ENCODE measurements at places on chromosomes 1 and 21.

GRCh38 chr1:31799895-31800673 is 15.7 kb downstream of the SPOCD1 start:
- no peak for DNase-seq

- peak; percentile 68 for DNase-seq
Observed at GRCh38 chr1:27300341-27301051, 21.5 kb upstream of the TMEM222 start.

- DNase-seq, result peak; percentile 76
Observed at GRCh38 chr1:233326811-233327650, 493 bp upstream of the MAP3K21 start.

- DNase-seq, result no peak
Observed at GRCh38 chr1:36322041-36322785, 1.2 kb downstream of the EVA1B start.

GRCh38 chr1:67429011-67429527 is 1.1 kb downstream of the SERBP1 start:
- DNase-seq, result no peak

GRCh38 chr1:12552951-12553921 is 64.8 kb downstream of the DHRS3 start:
- DNase-seq, result no peak

GRCh38 chr1:230308039-230308438 is 118.1 kb downstream of the PGBD5 start:
- no peak for DNase-seq

DNA sequence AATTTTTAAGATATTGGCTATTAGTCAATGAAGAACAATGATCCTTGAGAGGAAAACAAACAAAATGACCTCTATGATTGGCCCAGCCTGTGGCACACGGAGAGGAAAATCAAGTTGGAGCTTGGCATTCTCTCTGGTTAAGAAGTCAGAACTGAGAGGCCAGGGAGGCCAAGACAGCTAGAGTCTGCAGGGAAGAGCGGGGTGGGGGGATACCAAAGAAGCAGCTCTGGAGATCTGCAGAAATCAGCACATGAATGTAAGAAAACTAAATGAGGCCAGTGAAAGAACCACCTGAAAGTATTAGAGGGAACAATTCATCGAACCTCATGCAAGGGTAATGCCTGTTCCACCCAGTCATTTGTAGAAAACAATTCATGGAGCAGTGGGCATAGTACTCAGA is 23.8 kb upstream of the C1orf115 start:
- DNase-seq, result no peak

- peak; percentile 84 for DNase-seq
Observed at GRCh38 chr21:15729674-15730483, at the start of gene USP25. Gene USP25 (plus strand): TSS chr21:15729982. CDS start chr21:15730394, 412 bp downstream.

GRCh38 chr1:212141404-212141803 is 105.9 kb downstream of the DTL start:
- no peak for DNase-seq

DNA sequence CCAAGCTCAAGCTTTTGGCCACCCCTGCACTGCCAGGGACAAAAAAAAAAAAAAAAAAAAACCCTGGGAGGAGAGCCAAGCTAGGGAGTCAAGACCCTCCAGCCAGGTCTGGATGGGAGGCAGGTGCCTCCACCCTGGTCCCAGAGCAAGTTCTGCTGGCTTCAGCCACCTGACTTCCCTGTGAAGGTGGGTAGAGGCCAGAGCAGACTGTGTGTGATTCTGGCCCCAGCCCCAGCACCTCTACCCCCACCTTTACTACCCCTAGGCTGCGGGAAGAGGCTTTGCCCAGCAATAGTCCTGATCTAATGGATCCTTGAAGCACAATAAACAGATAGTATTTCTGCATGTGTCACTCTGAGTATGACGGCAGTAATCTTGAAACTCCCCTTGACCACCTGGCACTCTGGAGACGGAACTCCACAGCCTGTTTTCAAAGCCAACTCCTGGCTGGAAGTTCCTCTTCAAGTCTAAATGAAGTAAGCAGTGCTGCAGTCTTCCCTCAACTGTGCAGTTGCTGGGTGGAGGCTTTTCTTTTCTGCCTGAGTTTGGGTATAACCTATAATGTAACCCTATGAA is 9.8 kb downstream of the PDZK1IP1 start:
- no peak for DNase-seq

DNA sequence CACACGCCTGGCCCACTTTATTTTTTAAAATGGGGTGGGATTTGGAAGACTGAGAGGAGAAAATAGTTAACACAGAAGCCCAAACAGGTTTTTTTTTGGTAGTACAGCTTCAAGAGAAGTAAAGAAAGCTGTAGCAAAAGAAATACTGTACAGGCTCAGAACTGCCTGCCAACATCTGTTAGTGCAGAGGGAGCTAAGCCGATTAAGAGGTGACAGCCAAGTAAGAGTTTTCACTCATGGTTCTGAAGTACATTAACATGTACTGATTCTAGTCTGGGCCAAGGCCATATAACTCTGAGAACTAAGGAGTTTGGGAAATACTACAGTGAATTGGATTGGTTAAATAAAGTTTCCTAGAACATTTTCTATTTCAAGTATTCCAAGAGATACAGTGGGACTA is 51.6 kb downstream of the EIF2B3 start:
- DNase-seq, result no peak

GRCh38 chr1:155126556-155127104 is 1.0 kb upstream of the EFNA1 start:
- DNase-seq, result no peak

DNA sequence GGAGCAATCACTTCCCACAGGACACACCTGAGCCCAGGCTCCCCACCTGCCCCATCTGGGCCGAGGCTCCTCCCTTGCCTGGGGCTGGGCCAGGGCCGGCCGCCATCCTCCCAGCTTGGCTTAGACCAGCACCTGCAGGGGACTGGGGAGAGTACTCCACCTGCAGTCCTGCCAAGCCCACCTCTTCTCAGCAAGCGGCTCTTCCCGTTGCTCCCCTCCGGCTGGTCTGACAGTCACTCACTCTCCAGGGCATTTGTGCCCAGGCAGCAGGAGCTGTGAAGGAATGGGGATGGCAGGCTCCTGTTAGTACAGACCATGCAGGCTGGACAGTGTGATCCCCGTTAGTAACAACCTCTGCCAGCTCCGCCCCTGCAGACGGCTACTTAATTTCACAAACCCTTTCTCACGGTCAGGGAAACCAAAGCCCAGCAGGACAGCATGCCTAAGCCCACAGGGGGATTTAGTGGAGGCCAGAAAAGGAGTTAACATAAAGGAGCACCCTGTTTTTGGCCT is at the start of gene FYB2:
Gene FYB2, minus strand, starts transcription at position 18 of the 513 bp plus-strand sequence. CDS start 114 bp downstream, outside the sequence.
- DNase-seq, result no peak

DNA sequence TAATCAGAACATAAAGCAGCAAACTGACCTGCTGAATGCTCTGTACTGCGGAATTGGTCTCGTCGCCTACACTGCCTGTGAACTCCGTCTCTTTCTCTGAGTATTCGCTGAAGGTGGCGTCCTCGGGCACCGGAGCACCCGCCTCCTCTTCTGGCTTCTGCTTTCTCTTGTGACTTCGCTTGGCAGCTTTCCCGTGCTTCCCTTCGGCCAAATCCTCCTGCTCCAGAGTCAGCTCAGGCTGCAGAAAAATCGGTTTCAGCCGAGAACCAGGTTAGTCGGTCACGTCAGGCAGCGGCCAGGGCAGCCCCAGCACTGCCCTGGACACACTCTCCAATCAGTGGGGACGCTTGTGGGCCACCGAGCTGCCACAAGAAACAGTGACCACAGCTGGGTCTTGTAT is 35.8 kb upstream of the RIPK4 start:
- no peak for DNase-seq

GRCh38 chr1:70503358-70503757 is 92.3 kb downstream of the CTH start:
- DNase-seq, result no peak

GRCh38 chr1:168913711-168914463 is 184.9 kb upstream of the DPT start:
- DNase-seq, result no peak
